ENCODE measurements at places on chromosomes 16 and 17. TPM values are rescaled to one million over a fixed set of nuclear protein-coding genes. Genes with fewer than 3 reads are reported as not detected.
A peak's percentile ranks its signal among the peaks of the same experiment; 100 is the strongest.

The SSH2 gene
- 23.0 TPM for total RNA-seq

The NEUROD2 gene
- not detected for total RNA-seq

The CA4 gene
- not detected for total RNA-seq

DNA sequence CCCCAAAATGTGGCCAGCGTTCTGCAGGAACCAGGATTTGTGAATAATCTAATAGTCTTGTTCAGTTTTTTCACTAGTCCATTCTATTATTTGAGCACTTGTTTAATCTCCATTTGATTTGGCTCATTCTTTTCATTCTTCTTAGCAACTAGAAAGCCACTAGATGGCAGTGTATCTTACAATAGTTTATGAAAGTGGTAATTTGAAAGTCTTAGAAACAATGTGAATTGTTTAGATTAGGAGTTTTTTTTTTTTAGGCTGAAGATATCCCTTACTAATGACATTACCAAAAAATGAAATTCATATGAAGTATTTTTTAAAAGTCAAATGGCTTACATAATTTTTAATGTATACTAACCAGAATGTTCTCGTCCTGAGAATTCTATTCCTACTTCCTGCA is 6.7 kb downstream of the ERI2 start:
- no peaks in the 10 kb centered on the region for H3K27me3 ChIP-seq
- peaks cover 13% of the 10 kb centered on the region for H3K4me1 ChIP-seq
- peaks cover 10% of the 10 kb centered on the region for H3K36me3 ChIP-seq
- no peak overlapping the region for H3K4me3 ChIP-seq
- H3K27ac ChIP-seq = no peak overlapping the region

DNA sequence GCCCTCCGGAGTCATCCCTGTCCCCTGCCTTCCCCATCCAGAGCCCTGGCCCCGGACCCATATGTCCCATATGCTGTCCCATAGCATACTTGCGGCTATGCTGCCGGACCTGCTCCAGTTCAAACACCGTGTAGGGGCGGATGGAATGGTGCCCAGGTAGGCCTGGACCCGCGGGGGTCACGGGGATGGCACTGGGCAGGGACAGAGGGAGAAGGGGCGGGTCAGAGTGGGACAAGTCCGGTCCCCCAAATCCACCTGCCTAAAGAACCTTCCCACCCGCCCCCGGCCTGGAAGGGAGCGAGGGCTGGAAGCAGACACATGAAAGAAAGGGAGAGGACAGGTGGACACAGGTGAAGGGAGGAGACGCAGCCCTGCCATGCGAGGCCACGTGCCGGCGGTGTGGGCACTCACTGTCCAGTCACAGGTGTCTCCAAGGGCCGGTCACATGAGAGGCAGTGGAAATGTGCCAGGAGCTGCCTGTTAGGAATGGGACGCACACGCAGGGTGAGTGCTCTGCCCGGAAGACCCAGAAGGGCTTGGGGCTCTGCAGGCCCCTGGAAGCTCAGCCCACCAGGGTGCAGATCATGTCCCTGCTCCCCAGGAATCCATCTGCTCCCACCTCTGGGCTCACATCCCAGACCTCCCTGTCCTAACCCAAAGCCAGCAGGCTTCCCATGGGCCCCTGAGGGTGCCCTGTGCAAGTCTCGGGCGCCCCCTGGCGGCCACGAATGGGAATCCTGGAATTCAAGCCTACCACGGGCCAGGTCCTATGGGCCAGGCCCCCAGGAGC is 14.0 kb downstream of the UBALD2 start:
- H3K27me3 ChIP-seq = no peaks in the 10 kb centered on the region
- peak; percentile 59 for DNase-seq
- H3K4me1 ChIP-seq = peaks cover 20% of the 10 kb centered on the region
- no peaks in the 10 kb centered on the region for H3K36me3 ChIP-seq

DNA sequence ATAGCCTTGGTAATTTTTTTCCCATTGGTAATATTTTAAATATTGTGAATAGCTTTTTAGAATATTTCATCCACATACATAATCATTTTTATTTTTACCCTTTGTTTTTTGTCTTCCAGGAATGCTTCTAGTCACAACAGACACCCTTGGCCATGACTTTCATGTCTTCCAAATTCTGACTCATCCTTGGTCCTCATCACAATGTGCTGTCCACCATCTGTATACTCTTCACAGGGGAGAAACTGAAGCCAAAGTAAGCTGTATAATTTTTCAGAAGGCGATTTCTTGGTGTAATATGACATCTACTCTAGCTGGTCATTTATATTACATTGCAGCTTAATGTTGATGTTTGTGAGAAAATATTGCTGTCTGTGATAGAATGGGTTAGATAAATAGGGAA is 269.4 kb downstream of the BCAS3 start:
- H3K4me3 ChIP-seq = no peak overlapping the region
- DNase-seq = peak; percentile 45
- H3K27ac ChIP-seq = no peak overlapping the region
- no peaks in the 10 kb centered on the region for H3K27me3 ChIP-seq
- H3K36me3 ChIP-seq = no peaks in the 10 kb centered on the region
- H3K4me1 ChIP-seq = peaks cover 17% of the 10 kb centered on the region
